ENCODE measurements at places on chromosomes 13 and 19.

DNA sequence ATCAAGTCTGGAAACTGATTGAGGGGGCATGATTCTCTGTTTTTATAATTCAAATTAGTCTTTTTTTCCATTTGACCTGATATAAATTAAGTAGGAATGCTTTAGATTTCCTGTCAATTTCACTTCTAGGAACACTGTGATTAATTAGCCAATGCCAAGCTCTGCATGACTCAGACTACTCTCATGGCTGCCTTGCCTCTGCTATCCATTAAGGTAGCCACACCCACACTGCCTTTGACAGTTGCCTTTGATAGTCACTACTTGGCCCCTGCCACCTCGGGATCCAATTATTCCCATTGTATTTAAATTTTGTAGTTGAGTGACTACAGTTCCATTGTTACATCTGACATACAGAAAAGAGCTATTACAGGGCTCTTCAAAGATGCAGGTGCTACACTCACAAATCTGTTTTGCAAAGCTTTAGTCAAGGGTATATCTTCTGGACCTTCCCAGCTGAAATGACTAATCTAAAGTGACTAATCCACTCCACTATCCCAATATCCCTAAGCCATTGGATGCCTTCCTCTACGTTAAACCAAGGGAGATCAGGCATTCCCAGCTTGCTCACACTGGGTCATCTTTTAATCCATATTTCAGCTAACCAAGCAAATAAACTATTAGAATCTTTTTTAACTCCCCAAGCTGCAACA is 1193.1 kb upstream of the MIR17HG start:
- DNase-seq = no peak

DNA sequence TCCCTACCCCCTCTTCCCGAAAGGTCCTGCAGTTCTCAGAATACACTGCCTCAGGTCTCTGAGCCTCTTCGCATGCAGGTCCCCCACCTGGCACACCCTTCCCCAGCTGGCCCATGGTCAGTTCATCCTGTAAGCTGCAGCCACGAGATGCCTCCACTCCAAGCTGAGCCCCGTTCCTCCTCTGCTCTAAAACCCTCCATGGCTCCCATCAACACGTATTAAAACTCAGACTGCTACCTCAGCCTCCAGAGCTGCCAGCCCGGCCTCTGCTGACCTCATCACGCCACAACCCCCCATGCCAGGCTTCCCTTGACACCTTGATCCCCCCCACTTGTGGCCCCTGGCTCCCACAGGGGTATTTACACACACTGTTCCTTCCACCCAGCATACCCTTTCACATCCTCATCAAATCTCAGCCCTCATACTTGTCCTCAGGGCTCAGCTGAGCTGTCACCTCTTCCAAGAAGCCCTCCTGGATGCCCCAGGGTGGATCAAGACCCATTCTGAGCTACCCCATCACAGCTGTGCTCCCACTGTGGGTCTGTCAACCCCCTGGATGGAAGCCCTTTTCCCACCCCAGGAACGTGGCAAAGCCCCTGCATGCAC is 48.9 kb downstream of the PTPRS start:
- no peak for DNase-seq

DNA sequence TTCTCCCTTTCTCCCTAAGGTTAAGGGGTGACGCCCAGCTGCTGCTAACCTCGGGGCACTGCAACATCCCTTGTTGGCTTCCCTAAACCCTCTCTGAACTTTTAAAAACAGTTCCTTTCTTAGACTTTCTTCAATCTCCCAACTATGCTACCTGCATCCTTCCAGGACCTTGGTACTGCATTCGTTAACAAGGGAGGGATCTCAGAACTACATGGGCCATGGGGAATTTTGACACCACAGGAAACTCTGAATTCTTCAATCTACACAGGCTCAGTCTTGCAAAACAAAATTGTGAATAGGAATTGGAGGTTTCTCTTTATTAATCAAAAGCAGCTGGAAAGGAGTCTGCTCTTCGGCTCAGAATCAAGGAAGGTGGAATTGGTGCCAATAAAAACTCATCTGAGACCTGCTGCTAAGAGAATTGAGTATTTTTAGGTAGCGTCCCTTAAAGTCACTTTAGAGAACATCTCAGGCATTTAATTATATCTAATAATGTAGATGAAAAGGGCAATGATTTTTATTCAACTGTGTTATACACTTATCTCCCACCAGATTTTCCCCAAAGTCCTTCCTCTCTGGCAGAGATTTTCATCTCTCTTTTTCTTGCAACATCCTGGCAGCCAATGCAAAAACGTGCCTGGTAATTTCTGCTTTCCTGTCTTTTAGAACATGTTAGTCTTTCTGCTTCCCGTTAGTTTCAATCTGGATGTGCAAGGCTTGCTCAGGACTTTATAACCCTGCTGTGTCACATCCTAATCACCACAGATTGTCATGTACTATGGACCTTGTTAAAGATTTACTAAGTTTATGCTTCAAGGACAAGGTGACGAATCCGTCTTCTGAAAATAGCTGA is 69.1 kb upstream of the SLC15A1 start:
- no peak for DNase-seq

DNA sequence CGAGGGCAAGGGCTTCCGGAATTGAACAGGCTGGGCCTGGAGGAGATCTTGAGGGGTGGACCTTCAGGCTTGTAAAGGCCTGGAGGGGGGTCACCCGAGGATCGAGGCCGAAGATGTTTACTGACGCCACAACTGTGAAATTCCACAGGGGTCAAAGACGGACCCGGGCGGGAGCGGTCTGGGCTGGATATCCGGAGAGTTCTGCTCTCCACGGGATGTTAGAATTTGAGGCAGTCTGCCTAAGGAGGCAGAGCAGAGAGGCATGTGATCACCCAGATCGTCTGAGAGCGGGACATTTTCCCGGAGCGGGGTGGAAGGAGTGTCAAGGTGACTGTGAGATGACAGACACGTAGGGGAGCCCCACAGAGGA is 13.2 kb downstream of the KLHL26 start:
- DNase-seq = no peak

GRCh38 chr19:58476498-58477015 is 405 bp downstream of the ZNF446 start:
- DNase-seq = no peak

DNA sequence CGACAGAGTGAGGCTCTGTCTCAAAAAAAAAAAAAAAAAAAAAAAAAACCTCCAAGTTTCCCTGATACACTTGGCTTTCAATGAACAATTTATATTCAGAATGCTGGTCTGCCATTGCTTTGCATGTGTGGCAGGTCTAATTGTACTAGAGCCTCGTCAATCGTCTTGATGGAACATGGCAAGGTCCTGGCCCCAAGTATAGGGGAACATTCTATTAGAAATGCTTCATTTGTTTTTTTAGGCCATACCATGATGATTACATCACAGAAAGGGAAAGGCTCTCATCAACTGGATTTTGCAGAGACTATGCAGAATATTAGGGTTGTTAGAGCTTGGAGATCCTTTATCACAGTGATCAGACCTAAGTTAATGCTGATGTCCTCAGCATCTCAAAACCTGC is 28.0 kb downstream of the SPRY2 start:
- DNase-seq = no peak

GRCh38 chr19:36142046-36142445 is 2.2 kb downstream of the CAPNS1 start:
- no peak for DNase-seq

DNA sequence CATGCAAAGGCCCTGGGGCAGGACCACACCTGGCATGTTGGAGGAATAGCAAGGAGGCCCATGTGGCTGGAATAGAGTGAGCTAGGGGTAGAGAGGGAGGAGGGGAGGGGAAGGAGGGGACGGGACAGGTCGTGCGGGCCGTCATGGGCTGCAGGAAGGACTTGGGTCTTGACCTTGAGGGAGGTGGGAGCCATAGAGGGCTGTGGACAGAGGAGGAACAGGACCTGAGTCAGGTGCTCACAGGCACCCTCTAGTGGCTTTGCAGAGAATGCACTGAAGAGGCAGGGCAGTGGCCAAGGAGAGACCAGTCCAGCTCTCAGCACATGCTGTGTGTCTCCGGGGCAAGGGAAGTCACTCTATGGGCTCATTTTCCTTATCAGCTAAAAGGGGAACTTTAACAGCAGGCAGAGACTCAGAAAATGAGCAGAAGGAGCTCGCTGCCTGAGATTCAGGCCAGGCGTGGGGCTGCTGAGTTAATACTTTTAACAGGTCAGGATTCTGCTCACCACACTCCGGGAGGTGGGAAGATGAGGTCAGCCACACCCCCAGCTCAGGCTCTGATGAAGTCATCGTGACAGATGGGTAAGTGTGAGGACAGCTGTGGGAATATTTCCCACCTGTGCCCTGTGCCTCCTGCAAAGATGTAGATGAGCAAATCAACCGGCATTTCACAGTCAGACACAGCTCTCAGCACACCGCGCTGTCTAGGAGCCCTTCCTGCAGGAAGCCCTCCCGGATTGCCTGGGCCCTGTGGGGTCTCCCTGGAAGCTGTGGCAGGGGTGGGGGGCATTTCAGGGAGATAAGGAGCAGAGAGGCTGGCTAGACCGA is 6.0 kb upstream of the TNFAIP8L1 start:
- DNase-seq = peak; percentile 51

DNA sequence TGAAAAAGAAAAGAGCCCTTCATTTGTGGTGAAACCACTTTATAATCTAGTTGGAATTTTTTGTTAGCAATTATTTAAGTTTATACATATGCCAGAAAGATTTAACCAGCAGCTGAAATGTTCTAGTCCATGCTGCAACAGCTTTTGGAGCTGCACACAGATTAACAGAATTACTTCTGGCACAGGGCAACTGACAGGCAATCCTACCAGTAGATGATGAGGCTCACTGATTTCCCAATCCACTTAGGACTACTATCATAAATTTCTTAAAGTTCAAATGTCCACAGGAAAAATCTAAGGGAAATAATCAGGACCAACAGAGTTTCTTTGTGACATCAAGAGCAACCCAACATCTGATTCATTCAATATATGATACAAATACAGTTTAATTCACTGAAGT is 78.8 kb downstream of the CRYL1 start:
- no peak for DNase-seq

DNA sequence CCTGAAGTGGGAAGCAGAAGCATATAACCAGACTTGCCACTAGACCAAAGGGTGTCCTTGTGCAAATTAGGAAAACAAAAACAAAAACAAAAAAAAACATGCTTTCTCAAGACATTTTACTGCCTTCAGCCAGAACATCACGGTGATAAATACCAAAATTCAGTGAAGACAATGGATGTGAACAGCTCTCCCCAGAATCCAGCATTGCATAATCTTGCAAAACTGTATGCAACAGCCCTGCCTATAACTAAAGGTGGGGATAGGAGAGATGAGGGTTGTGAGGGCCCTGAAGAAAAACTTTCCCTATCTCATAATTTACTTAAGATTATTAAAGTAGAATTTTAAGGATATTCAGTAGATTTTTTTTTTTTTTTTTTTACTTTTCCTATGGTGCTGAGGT is 24.9 kb upstream of the NDFIP2 start:
- no peak for DNase-seq

- no peak for DNase-seq
These were observed 11.5 kb downstream of the S1PR2 start for GRCh38 chr19:10219678-10220077.

DNA sequence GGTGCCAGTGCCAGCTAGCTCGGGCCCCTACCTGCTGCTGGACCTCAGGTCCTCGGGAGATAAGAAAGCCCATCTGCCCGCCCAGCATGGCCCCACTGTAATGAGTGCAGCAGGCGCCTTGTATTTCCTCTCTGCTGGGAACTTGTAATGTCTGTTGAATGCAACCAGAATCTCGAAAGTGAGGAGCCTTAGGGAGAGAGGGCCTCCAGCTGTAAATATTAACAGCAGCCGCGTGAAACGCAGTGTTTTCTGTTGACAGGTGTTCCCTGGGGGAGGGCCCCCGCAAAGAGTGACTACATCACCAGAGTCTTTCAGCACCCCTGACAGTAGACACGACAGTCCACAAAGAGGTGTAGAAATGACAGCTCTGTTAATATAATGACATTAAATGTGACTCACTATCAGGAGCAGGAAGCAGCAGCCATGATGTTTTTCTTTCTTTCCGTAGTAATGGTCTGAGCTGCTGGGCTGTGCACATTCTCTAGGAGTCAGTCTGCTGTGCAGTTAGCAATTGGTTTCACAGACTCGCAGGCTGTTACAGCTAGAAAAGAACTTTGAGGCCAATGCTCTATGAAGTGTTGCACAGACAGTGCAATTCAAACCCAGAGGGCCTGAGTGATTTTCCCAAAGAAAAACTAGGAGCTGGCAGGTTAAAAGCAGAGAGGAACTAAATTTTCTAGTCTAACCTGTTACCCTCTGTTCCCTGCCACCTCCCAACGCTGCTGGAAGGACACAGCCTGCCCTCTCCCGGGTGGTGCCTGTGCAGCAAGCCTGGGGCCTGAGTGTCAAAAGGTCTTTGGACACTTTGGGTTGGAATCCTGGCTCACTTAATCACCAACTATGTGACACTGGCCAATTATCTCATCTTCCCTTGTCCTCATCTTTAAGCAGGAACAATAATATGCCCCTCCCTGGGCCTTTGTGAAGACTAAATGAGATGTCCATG is 58.6 kb upstream of the WASF3 start:
- DNase-seq = no peak

GRCh38 chr19:41934849-41935374 is 6.7 kb upstream of the ERFL start:
- DNase-seq = peak; percentile 29
